ENCODE measurements at places on chromosomes 2 and 18.

DNA sequence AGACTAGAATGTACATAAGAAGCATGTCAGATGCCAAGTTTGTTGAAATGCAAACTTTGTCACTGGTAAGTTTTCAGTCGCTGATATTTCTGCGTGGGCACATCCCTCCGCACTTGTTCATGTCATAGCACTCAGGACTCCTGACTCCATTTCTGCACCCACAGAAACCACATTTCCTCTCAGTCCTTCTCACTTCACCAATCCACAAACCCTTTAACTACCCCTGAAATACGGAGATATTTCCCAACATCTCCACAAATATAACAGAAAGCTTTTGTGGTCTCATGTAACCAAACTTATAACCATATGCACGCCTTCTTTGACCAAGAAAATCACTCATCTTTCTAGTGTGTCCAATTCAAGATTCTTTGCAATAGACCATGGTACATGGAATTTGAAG is 276.9 kb upstream of the ERBB4 start:
- DNase-seq: no peak

- DNase-seq: no peak
Measured at GRCh38 chr2:68975844-68976243, 1.4 kb downstream of the GKN1 start.

DNA sequence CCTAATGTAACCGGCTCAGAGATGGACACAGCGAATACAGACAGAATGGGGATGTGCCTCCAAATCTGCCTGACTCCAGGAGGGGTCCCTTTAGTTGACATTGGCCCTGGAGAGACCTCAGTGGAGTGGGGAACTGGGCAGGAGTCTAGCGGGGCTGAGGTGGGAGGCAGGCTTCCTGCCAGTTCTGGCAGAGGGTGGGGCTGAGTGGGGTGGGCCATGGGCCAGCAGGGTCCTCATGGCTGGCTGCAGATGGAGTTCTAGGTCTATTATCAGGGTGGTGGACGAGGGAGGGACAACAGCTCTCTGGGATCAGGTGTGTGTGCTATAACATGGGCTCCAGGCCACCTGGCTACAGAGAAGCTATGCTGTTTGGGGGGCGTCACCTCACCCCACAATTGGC is 21.1 kb downstream of the PROC start:
- no peak for DNase-seq

GRCh38 chr18:73924836-73925235 is 222.8 kb downstream of the FBXO15 start:
- no peak for DNase-seq

- no peak for DNase-seq
Measured at GRCh38 chr2:235244255-235245220, 249.3 kb upstream of the AGAP1 start.

- DNase-seq: no peak
Measured at GRCh38 chr18:31399306-31400032, 22.9 kb downstream of the DSG4 start.

DNA sequence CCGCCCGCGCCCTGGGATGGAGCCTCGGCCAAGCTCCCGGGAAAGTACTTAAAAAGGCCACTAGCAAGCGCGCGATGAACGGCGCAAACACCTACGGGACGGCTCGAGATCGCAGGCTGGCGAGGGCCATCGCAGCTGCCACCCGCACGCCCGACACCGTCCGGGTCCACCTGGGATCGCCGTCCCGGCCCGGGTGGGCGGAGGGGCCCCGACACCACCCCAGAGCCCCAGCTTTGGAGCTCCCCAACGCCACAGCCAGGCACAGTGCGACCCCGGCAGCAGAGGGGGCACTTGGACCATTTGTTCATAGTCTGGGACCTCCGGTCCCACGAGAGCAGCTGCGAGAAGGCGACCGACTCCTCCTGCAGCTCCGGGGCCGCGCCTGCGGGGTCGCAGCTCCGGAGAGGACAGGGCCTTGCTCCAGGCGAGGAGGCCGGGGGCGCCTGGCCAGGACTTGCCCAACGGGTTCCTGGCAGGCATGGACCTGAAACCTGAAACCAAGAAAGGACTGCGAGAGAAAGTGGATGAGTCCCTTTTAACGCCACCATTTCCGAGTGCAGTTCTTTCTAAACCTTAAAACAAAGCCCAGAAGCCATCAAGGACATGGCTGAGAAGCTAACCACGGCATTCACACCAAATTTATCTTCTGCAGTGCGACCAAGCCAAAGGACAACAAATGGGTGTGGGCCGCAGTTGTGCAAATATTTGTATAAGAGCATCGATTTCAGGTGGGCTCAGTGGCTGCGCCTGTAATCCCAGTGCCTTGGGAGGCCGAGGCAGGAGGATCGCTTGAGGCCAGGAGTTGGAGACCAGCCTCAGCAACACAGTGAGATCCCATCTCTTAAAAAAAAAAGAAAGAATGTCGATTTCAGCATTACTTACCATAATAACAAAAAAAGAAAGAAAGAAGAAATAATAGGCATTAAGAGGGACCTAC is 54.0 kb upstream of the IMP4 start:
- no peak for DNase-seq

DNA sequence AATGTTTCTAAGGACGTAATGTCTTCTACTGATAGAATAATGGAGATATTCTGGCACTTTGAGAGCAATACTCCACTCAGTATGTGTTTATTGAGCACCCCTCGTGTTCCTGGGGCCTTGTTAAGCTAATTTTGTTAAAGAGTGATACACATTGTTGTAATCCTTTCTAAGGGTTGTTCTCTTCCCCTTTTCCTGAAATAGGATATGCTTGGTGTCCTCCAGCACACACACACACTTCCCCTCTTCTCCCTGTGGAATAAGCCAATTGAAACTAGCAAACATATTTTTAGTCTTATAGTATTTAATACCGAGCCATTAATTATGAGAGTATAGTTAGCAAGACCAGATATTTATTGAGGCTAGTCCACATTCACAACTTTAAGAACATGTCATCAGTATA is 114.1 kb downstream of the CRIM1 start:
- DNase-seq: no peak

DNA sequence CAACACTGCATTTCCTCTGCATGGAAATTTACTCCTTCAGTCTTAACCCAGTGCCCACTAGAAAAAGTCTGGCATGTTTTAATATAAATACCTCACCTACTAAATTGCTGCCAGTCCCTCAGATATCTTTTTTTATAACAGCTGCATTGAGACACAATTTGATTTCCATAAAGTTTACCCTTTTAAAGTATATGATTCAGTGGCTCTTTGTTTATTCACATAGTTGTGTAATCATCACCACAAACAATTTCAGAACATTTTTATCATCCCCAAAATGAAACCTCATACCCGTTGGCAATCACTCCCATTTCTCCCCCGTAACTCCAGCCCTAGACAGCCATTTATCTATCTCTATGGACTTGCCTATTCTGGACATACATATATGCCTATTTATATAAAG is 17.0 kb upstream of the FRZB start:
- no peak for DNase-seq

- DNase-seq: no peak
Measured at GRCh38 chr2:216741223-216741593, 45.9 kb upstream of the IGFBP5 start.

- DNase-seq: no peak
Measured at GRCh38 chr2:38509947-38510326, 92.8 kb downstream of the HNRNPLL start.

GRCh38 chr18:74479486-74480148 is 16.5 kb upstream of the CNDP2 start:
- DNase-seq: no peak

GRCh38 chr2:127584047-127584446 is 48.6 kb downstream of the MYO7B start:
- no peak for DNase-seq

- DNase-seq: no peak
Measured at GRCh38 chr18:24546307-24546706, 85.9 kb downstream of the HRH4 start.

DNA sequence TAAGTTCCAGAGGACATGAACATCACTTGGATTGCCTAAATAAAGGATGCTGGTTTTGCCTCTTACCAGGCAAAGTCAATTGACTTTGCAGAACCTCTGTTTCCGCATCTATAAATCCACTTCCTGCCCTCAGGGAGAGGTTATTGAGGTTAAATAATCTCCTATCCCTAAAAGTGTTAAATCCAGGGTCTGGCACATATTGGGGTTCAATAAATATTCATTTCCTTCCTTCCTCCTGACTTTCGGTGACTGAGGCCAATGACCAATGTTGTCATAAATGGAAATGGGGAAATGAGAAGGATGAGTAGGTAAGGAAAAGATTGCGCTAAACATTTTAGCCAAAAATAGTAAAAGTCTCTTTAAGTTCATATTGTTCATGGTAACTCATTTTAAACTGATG is 16.0 kb downstream of the BCL2 start:
- no peak for DNase-seq

Data from left renal cortex interstitium (tissue), 4 donors.